Calu3 (cell line): ENCODE measurements at places on chromosomes 7 and 10. TPM values are rescaled to one million over a fixed set of nuclear protein-coding genes. Genes with fewer than 3 reads are reported as not detected.

Gene SNX13
- total RNA-seq: 69.3 and 71.9 TPM in 2 replicates

- no peaks in the 10 kb centered on the region for H3K36me3 ChIP-seq
- no peak overlapping the region for H3K4me3 ChIP-seq
- no peaks in the 10 kb centered on the region for H3K4me1 ChIP-seq
- DNase-seq: no peak
Measured at GRCh38 chr10:122457934-122458333, 3.4 kb upstream of the HTRA1 start.

Gene PDE1C
- 25.1 and 34.0 TPM in 2 replicates for total RNA-seq

- no peak for DNase-seq
- H3K27me3 ChIP-seq: no peaks in the 10 kb centered on the region
- no peaks in the 10 kb centered on the region for H3K4me1 ChIP-seq
- no peaks in the 10 kb centered on the region for H3K36me3 ChIP-seq
- H3K4me3 ChIP-seq: no peak overlapping the region
- no peak overlapping the region for H3K27ac ChIP-seq
Measured at GRCh38 chr7:30354791-30355190, 70.4 kb downstream of the ZNRF2 start.

DNA sequence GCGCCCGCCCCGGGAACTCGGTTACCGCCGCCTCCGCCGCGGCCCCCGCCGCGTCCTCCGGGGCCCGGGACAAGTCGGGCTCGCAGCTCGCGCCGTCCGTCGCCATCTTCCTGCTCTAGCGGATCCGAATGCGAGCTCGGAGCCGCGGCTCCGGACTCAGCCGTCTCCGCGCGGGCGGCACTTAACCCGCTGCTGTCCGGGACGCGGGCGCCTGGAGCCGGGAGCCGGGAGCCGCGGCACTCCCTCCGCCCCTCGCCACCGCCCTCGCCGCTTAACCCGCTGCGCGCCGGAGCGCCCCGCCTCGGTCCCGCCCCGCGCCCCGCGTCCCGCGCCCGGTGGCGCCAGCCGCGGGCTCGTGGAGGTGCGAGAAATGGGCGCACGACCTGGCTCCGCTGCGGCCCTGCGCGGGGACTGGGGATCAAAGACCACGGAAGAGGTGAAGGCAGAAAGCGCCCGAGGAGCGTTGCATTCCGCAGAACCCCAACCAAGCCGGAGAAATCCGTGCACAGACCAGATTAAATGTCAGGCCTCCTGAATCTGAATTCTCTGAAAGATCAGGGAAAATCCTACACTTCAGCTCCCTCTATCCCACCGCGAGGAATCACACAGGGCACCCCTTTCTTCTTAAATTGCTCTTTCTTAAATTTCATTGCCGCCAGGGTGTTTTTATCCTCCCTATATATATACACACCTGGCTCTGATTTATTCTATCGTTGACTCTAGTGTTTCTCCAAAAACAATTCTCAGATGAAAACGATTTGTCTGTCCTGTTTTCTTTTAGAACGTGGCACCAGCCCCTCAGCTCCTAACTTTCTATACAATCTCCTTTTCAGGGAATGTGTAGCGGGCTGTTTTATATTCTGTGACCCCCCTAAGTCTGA, at the start of gene CTTNBP2:
CTTNBP2 (minus strand) TSS at position 132 of the 881 bp plus-strand sequence; CDS start at position 106, 26 bp downstream.
- peak; percentile 43 for DNase-seq
- peak within 1 kb of the TSS; percentile 80 for H3K4me3 ChIP-seq
- H3K27ac ChIP-seq: peak within 1 kb of the TSS; percentile 52

DNA sequence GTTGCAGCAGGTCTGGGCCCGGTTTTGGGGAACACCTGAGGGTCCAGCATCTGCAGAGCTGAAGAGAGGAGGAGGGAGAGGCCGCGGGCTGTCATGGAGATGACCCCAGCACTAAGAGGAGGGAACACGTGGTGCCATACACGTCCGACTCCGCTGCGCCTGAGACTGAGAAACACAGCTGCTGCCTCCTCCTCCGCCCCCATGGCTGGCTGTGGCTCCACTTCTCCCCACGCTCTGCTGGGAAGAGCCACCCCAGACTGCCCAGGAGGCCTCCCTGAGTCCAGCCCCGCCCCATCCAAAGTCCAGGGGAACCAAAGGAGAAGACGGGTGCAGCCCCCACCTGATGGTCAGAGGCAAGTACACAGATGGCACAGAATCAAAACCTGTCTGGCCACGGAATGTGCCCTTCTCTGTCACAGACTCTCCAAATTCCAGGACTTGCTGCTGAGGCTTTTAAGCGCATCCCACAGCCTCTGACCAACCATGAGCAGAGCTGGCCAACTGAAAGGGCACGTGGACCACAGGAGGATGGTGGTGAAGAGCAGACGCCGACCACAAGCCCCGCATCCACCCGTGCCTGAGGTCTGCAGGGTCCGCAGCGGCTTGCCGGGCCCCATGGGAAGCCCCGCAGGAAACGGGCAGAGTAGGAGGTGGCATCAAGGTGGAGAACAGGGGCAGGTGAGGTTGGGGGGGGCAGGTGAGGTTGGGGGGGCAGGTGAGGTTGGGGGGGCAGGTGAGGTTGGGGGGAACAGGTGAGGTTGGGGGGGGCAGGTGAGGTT, 24.0 kb downstream of the STK32C start:
- DNase-seq: no peak
- H3K4me1 ChIP-seq: no peaks in the 10 kb centered on the region
- no peak overlapping the region for H3K4me3 ChIP-seq

GRCh38 chr10:49609283-49610113, 612 bp upstream of the SLC18A3 start:
- DNase-seq: no peak
- H3K36me3 ChIP-seq: no peaks in the 10 kb centered on the region
- H3K4me1 ChIP-seq: no peaks in the 10 kb centered on the region

DNA sequence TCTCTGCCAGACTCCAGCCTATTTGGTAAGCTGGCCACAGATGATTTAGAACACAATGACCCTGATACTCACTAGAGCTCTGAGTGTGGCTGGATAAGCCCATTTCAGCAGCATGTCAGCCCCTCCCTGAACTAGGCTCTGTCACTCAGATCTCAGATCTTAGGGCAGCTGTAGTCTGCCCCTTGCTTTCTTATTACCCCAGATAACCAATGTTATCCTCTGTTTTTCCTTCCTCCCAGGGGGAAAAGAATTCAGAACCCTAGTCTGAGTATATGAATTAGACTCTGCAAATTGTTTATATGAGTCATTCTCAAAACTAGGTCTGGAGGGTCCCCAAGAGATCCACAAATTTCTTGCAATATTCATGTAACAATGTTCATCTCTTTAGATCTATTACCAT, 286.2 kb downstream of the KCNMA1 start:
- DNase-seq: no peak
- H3K27ac ChIP-seq: no peak overlapping the region
- H3K4me1 ChIP-seq: peaks cover 21% of the 10 kb centered on the region
- no peaks in the 10 kb centered on the region for H3K36me3 ChIP-seq

Gene TMEM140
- total RNA-seq: 4.2 and 11.4 TPM in 2 replicates

DNA sequence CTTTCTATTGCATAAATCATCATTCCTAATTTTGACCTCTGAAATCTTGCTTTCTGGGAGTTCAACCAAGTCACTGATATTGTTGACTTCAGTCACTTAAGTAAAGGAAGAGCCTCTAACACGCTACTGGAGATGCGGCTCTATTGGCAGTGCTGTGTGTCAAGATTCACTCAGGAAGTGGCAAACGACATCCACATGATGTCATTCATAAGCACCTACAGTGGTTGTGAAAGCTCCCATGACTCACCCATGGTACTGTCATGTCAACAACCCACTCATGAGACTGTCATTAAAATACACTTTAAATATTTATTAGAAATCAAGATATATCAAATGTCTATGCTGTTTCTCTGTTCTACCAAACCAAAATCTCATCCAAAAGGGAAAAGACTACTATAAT, 52.5 kb upstream of the LHFPL3 start:
- H3K27ac ChIP-seq: no peak overlapping the region
- H3K27me3 ChIP-seq: peaks cover 13% of the 10 kb centered on the region
- no peaks in the 10 kb centered on the region for H3K4me1 ChIP-seq
- H3K36me3 ChIP-seq: no peaks in the 10 kb centered on the region
- DNase-seq: no peak

Gene NEBL
- 11.2 and 12.7 TPM in 2 replicates for total RNA-seq

- no peak overlapping the region for H3K27ac ChIP-seq
- H3K27me3 ChIP-seq: peaks cover 61% of the 10 kb centered on the region
- H3K4me1 ChIP-seq: no peaks in the 10 kb centered on the region
Measured at GRCh38 chr7:44330331-44330730, 4.9 kb upstream of the CAMK2B start.

- no peaks in the 10 kb centered on the region for H3K36me3 ChIP-seq
- no peak for DNase-seq
- peaks cover 28% of the 10 kb centered on the region for H3K27me3 ChIP-seq
- no peak overlapping the region for H3K4me3 ChIP-seq
- H3K4me1 ChIP-seq: peaks cover 8% of the 10 kb centered on the region
Measured at GRCh38 chr7:41731493-41732435, 28.9 kb upstream of the INHBA start.

DNA sequence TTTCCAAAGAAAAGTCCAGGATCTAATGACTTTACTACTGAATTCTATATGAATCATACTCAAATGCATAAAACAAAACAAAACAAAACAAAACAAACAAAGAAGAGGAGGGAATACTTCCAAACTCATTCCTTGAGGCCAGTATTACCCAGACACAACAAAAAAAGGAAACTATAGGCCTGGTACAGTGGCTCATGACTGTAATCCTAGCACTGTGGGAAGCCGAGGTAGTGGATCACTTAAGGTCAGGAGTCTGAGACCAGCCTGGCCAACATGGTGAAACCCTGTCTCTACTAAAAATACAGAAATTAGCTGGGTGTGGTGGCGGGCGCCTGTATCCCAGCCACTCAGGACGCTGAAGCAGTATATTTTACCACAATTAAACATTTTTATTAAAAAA, 114.6 kb downstream of the NRBF2 start:
- no peak for DNase-seq
- no peak overlapping the region for H3K4me3 ChIP-seq
- H3K27ac ChIP-seq: no peak overlapping the region

Gene TMEM273
- not detected in 2 replicates for total RNA-seq

DNA sequence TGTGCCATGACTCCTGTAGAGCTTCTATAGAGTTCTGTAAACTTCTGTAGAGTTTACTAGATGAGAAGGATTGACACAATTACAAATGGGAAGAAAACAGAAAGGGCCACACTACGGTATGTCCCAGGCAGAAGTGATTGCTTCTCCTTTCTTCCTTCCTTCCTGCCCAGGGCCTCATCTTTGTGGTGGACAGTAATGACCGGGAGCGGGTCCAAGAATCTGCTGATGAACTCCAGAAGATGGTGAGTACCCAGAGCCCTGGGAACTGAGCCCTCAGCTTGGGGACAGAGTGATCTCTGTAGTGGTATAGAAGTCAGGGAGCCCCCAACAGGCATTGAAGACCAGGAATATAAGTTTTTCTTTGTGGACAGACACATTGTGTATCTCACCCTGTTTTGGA, 1.7 kb downstream of the ARF5 start:
- H3K27ac ChIP-seq: peak overlapping the region; percentile 32
- H3K4me3 ChIP-seq: peak overlapping the region; percentile 72
- H3K27me3 ChIP-seq: no peaks in the 10 kb centered on the region
- peaks cover 47% of the 10 kb centered on the region for H3K36me3 ChIP-seq

GRCh38 chr7:115233809-115234208, 311.9 kb downstream of the MDFIC start:
- DNase-seq: no peak
- H3K4me3 ChIP-seq: no peak overlapping the region
- H3K4me1 ChIP-seq: peaks cover 9% of the 10 kb centered on the region
- H3K27me3 ChIP-seq: no peaks in the 10 kb centered on the region

DNA sequence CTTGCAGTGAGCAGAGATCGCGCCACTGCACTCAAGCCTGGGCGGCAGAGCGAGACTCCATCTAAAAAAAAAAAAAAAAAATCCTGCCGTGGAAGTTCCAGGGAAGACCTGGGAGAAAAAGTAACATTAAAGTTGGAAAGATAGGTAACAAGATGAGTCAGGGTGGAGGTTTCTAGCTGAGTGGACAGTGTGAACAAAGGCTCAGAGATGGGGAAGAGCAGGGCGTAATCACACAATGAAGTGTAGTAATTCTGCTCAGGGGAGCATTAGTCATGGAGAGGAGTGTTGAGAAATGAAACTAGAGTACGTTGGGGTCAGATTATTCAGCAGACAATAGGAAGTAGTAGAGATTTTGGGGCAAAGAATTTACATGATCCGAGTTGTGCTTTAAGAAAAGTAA, 21.6 kb upstream of the WASL start:
- H3K27ac ChIP-seq: peak overlapping the region; percentile 45
- no peaks in the 10 kb centered on the region for H3K36me3 ChIP-seq
- no peaks in the 10 kb centered on the region for H3K27me3 ChIP-seq
- H3K4me3 ChIP-seq: no peak overlapping the region
- DNase-seq: peak; percentile 24

GRCh38 chr10:99775850-99776249, 6.6 kb upstream of the ABCC2 start:
- DNase-seq: no peak
- peaks cover 41% of the 10 kb centered on the region for H3K4me1 ChIP-seq
- H3K4me3 ChIP-seq: no peak overlapping the region
- H3K27ac ChIP-seq: no peak overlapping the region
- no peaks in the 10 kb centered on the region for H3K27me3 ChIP-seq

Gene SCIN
- total RNA-seq: 22.6 and 28.3 TPM in 2 replicates

Gene CYP3A7
- total RNA-seq: 0.71 and 0.86 TPM in 2 replicates

GRCh38 chr7:34277803-34278199, 372.5 kb downstream of the BMPER start:
- no peak overlapping the region for H3K27ac ChIP-seq
- no peaks in the 10 kb centered on the region for H3K36me3 ChIP-seq
- DNase-seq: no peak
- H3K27me3 ChIP-seq: no peaks in the 10 kb centered on the region
- no peaks in the 10 kb centered on the region for H3K4me1 ChIP-seq

GRCh38 chr7:123655614-123656013, at the start of gene LMOD2:
Gene LMOD2 (plus strand): TSS chr7:123655866. CDS start chr7:123655964, 98 bp downstream.
- peaks cover 22% of the 10 kb centered on the region for H3K27me3 ChIP-seq
- no peak for DNase-seq
- H3K4me1 ChIP-seq: no peaks in the 10 kb centered on the region
- no peak within 1 kb of the TSS for H3K27ac ChIP-seq
- no peak within 1 kb of the TSS for H3K4me3 ChIP-seq

DNA sequence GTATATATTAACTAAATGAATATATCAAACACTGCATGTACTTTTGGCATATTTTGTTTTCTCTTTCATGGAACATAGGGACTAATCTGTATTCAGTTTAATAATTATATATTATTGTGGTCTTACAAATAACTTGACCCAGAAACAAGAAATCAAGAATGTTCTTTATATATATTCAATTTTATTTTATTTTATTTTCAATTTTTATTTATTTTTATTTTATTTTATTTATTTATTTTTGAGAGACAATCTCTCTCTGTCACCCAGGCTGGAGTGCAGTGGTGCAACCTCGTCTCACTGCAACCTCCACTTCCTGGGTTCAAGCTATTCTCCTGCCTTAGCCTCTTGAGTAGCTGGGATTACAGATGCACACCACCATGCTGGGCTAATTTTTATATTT, 258.4 kb upstream of the MYO3A start:
- H3K36me3 ChIP-seq: no peaks in the 10 kb centered on the region
- H3K27me3 ChIP-seq: no peaks in the 10 kb centered on the region
- H3K4me3 ChIP-seq: no peak overlapping the region
- DNase-seq: no peak
- no peaks in the 10 kb centered on the region for H3K4me1 ChIP-seq

Gene ZNF853
- total RNA-seq: 10.1 and 11.4 TPM in 2 replicates

- H3K36me3 ChIP-seq: peaks cover 20% of the 10 kb centered on the region
- peaks cover 19% of the 10 kb centered on the region for H3K4me1 ChIP-seq
- DNase-seq: peak; percentile 54
Measured at GRCh38 chr10:133258066-133258817, 18.4 kb downstream of the ADAM8 start.

Gene ZNF679
- total RNA-seq: not detected in 2 replicates

- DNase-seq: no peak
- H3K36me3 ChIP-seq: no peaks in the 10 kb centered on the region
- H3K27me3 ChIP-seq: peaks cover 7% of the 10 kb centered on the region
- H3K4me1 ChIP-seq: no peaks in the 10 kb centered on the region
- H3K4me3 ChIP-seq: no peak overlapping the region
Measured at GRCh38 chr7:19587291-19587690, 121.5 kb downstream of the POLR1F start.
